ENCODE measurements at places on chromosomes 5 and 9.
A peak's percentile ranks its signal among the peaks of the same experiment; 100 is the strongest.

GRCh38 chr9:7216004-7216841 is 458.4 kb downstream of the KDM4C start:
- no peak for DNase-seq

GRCh38 chr5:113205323-113205722 is 228.7 kb downstream of the DCP2 start:
- DNase-seq: no peak

DNA sequence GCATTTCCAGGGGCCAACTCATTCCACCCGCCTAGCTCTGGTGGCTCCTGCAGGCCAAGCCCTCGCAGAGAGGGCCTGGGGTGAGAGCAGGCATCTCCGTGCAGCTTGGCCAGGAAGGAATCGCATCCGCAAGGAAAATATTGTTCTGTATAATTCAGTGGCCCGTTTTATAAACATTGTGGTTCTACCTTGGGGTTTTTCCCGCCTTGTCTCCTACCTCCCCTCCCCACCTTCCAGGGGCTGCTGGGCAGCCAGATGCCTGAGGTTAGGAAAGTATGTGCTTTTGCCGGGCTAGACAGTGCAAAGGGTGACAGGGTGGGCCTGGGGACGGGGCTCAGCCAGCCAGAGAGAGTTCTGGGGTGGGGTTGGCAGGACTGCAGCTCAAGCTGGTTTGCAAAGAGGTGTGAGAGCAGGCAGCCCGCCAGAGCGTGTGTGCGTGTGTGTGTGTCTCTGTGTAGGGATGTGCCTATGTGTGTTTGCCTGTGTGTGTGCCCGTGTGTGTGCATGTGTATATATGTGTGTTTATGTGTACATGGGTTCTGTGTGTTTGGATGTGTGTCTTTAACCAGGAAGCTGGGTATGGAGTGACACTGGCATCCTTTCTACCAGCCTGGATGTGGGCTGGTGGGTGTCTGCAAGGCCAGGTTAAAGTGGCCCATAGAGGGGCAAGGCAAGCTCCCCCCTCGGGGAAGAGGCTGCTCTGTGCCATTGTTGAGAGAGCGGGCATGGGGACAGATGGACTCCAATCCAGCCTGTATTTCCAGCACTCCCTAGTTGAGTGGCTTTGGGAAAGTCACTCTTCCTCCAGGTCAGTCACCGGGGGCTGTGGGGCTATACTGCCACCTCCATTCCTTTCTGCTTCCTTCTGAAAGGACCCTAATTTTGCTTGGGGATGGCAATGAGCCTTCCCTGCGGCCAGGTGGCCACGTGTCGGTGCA is 10.6 kb upstream of the SLC2A6 start:
- DNase-seq: no peak

DNA sequence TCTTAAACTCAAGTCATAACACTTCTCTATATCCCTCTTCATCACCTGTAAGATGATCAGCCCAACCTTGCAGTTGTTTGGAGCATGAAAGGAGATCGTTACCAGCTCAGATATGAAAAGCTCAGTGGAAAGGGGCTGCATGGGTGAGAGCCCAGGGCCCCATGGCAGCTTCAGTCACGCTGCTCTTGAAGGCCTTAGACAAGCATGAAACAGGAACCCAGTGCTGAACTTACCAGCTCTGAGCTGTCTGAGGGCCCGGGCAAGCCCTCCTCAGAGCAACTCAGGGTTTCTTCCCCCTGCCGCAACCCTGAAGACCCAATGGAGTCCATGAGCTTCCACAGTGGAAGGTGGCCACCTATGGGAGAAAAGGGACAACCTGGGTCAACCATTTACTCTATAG is 3.3 kb downstream of the HK3 start:
- no peak for DNase-seq

GRCh38 chr5:67000794-67001475 is 195.7 kb downstream of the CD180 start:
- DNase-seq: no peak

- no peak for DNase-seq
Measured at GRCh38 chr9:15612962-15613361, 60.1 kb downstream of the CCDC171 start.

GRCh38 chr9:108443019-108443633 is 412.7 kb downstream of the ACTL7B start:
- no peak for DNase-seq

- no peak for DNase-seq
Measured at GRCh38 chr9:21657966-21658667, 144.3 kb upstream of the MTAP start.

DNA sequence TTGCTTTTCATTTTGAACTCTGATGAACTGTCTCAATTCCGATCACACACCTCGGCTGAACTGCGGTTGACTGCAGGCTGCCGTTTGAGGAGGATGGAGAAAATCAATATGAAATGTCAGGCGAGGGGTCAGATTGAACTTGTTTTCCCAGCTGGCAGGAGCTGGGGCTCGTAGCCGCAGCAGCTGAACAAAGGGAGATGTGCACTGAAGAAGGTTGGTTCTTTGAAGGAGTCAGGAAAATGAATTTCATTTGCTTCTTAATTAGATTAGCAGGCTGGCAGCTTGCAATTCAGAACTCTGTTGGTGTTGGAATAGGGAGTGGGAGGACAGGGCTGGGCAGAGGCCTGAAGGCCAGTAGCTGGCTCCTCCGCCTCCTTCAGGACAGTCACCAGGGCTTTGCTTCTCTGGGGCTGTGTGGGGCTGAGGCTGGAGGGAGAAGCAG is 117.4 kb upstream of the GPR151 start:
- no peak for DNase-seq

GRCh38 chr5:31113101-31113500 is 80.4 kb upstream of the CDH6 start:
- no peak for DNase-seq

DNA sequence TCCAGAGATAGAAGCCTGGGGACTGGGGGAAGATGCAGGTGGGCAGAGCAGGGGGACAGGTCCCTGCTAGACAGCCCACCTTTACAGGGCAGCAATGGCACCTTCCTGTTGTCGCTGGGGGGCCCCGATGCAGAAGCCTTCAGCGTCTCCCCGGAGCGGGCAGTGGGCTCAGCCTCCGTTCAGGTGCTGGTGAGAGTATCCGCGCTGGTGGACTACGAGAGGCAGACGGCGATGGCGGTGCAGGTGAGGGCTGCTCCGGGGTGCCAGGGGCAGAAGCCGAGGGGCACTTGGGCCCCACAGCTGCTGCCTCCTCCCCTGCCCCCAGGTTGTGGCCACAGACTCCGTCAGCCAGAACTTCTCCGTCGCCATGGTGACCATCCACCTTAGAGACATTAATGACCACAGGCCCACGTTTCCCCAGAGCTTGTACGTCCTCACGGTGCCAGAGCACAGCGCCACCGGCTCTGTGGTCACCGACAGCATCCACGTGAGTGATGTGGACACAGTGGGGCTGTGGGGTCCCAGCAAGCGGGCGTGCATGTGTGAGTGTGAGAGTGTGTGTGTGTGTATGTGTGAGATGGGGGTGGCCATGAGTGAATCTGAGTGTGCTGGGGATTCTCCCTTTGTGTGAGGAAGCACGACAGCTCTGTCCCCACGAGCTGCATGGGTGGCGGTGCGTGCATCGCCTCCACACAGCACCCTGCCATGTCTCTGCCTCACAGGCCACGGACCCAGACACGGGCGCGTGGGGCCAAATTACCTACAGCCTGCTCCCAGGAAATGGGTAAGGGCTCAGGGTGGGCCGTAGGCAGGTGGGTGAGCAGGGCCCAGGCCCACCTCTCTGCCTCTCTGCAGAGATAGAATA is 28.4 kb downstream of the CDHR2 start:
- DNase-seq: no peak

- no peak for DNase-seq
Measured at GRCh38 chr9:124828489-124829333, 24.5 kb upstream of the WDR38 start.

- DNase-seq: no peak
Measured at GRCh38 chr5:150503977-150504620, 3.8 kb upstream of the NDST1 start.

DNA sequence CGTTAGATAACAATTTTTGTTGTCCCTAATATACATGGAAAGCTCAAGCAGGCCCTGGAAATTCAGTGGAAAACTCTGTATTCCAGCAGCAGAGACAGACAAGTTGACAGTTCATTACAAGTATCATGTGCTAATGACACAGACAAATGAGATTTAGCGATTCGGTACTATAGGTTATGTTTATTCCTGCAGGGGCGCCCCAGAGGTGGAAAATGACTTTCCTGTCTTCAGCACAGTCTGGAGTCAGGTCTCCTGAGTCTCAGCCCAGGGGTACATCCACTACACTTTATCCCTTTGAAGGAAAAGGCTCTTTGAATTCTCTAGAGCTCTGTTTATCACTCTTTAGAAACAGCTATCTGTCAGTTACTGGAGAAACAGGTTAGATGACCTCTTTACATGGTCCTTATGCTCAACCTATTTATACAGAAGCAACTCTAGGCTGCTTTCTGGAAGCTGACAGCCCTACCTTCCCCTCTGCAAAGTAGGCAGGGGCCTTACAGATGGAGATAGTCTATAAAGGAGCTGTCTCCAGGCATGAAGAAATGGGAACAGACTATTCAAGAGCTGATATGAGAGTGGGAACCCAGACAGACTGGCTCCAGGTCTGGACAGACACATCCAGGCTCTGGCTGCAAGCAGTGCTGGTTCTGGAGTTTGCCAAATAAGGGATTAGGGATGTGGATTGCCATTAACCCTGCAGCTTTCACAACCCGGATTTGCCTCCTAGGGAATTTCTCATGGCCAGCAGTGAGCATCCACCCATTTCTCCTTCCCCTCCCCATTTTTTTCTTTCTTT is 7.2 kb upstream of the SLC31A2 start:
- no peak for DNase-seq

DNA sequence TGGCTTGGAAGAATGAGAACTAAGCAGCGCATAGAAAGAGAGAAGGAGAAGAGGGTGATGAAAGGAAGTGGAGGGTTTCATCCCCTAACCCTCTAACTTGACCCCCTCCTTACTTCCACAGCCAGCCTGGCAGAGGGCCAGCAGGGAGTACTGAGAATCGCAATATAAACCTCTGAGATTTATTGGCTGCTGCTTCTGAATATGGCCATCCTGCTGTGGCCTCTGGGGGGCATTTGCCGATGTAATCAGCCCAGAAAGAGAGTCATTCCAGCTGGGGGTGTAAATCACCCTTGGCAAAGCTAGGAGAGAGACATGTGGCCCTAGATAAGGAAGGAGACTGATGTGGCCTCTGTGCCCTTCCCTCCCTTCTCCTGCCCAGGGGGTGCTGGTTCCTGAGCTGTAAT is 960 bp upstream of the GFRA3 start:
- no peak for DNase-seq

DNA sequence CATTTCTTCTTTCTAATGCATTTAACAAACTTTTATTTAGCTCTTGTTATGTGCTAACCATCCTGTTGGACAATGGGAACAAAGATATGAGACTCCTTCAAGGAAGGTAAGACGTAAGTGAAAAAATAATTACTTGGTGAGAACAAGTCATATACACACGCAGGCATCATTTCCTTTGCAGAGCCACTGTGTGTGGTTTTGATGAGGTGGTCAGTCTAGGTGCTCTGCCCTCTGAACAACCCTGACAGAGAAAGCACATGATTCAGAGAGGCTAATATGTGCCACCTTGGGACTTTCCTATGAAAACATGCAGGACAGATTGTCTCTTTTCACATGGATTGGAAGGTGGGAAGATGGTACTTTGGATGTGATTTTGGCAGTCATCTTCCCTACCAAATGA is 1162.5 kb upstream of the DMAC1 start:
- no peak for DNase-seq

DNA sequence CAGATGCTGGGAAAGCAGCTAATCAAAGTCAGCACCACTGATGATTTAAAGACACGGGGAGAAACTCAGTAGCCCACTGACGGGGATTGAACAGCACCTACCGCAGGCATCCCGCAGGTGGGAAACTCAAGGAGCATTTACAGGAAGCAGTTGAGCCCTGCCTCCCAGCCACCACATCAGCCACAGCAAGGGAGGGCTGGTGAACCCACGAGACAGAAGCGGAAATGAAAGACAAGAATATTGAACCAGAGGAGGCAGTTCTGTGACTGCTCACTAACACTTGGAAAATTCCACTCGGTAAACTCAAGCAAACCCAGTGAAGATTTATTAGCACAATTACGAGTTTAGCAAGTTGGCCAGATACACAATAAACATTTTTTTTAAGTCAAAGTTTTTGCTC is 10.6 kb upstream of the FAM163B start:
- DNase-seq: peak; percentile 36
